NCI-H187 (cell line): ENCODE measurements at places on chromosomes 4 and X.

DNA sequence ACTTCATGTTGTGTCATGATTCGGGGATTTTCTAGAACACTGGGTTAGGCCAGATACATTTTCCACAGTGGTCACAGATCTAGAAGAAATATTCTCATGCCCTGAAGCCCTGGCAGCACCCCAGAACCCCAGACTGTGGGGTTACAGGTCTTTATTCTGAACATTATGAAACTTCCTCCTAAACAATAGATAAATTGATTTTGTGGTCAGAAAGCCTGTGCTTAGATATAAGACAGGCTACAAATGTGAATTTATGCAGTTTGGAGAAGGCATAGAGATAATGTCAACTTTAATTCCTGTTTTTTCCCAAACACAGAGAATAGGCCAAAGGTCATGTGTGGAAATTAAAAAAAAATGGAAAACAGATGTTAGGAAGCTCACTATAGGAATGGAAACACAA lies 492.9 kb downstream of the SPRY1 start:
- no peak for DNase-seq

GRCh38 chr4:16231570-16232245 lies 5.4 kb upstream of the TAPT1 start:
- no peak for DNase-seq

DNA sequence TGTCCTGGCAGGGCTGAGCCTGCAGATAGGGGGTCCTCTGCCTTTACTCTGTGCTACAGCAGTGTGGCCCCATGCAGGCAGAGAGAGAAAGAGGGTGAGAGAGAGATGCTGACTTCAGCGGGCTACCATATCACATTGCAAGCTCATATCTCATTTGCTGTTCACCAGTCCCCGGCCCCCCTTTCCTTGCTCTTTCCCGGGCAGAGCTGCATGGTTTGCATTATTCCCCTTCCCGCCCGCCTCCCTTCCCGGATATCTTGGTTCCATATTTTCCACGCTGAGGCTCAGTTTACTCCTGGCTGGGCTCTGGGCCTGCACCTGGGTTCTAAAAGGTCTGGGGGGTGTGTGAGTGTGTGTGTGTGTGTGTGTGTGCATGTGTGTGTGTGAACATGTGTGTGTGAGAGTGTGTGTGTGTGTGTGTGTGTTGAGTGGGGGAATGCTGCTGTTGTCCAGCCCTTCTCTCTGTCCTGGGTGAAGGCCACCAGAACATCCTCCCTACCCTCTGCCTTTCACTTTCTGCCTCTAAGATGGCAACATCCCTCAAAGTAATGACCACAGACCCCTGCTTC lies 63.5 kb downstream of the PJA1 start:
- DNase-seq: no peak

GRCh38 chr4:129342819-129343408 lies 247.0 kb downstream of the C4orf33 start:
- DNase-seq: no peak

GRCh38 chrX:40201329-40201885 lies 103.6 kb upstream of the BCOR start:
- DNase-seq: no peak

DNA sequence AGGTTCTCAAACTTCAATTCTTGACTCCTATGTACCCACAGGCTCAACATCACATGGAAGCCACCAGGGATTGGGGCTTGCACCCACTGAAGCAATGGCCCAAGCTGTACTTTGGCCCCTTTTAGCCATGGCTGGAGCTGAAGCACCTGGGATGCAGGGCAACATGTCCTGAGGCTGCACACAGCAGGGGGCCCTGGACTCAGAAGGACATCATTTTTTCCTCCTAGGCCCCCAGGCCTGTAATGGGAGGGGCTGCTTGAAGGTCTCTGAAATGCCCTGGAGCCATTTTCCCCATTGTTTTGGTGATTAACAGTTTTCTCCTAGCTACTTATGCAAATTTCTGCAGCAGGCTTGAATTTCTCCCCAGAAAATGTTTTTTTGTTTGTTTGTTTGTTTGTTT lies 465.1 kb upstream of the PCDH10 start:
- no peak for DNase-seq

- DNase-seq: no peak
These were observed 23.0 kb downstream of the GALNT7 start for GRCh38 chr4:173191623-173192041.

DNA sequence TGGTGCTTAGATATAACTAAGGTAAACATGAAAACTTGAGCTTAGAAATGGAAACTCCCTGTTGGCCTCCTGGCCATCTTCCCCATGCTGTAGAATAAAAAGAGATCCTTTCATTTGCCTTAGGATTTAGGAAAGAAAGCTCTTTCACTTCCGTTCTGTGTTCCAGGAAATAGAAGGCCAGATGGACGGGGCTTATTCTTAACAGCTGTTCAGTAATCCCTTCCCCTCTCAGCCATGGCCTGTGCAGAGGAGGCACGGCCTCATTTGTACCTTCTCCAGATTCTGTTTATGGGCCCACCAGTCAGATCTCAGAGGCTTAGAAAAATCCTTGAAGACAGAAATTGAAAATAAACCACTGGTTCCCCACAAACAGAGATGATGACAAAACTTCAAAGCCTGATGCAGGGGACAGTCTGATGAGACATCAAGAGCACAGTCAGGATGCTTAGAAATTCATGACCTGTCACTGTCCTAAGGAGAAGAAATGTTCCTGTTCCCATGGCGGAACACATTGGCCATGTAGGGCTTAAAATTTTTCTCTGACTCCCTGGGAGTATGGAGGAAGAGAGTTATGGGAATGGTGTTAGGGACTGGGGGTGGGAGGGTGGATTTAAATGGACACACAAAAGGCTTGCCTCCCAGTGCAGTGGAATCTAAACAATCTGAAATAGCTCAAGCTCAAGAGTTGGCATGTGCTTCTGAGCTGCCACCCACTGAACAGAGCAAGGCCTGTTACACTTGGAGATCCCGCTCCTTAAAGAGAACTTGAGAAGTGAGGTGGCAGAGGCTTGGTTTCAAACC lies 188.8 kb downstream of the SOWAHB start:
- no peak for DNase-seq

DNA sequence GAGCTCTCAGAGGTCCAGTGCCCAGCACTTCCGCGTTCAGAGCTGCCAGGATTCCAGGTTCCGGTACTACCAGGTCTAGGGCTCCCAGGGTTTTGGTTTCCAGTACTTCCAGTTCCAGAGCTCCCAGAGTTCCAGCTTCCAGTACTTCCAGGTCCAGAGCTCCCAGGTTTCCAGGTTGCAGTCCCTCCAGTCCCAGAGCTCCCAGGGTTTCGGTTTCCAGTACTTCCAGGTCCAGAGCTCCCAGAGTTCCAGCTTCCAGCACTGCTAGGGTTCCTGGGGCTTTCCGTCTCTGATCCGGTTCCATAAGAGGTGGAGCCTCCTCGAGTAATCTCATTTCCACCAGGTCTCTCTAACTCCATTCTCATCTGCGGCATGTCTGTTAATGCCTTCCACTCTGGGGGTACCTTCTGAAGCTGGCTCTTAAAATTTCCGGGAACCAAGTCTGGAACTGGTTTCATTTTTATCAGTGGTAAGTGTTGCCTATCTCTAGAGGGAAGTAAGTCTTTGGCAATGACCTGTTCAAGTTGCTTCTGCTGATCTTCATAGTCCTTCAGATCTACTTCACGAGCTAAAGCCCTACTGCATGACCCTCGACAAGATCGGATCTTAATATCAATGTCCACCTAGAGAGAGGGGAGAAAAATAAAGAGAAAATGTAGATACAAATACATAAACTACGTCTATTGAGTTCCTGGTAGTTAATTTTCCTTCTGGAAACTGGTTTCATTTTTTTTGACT lies 4.1 kb downstream of the FGA start:
- DNase-seq: no peak

DNA sequence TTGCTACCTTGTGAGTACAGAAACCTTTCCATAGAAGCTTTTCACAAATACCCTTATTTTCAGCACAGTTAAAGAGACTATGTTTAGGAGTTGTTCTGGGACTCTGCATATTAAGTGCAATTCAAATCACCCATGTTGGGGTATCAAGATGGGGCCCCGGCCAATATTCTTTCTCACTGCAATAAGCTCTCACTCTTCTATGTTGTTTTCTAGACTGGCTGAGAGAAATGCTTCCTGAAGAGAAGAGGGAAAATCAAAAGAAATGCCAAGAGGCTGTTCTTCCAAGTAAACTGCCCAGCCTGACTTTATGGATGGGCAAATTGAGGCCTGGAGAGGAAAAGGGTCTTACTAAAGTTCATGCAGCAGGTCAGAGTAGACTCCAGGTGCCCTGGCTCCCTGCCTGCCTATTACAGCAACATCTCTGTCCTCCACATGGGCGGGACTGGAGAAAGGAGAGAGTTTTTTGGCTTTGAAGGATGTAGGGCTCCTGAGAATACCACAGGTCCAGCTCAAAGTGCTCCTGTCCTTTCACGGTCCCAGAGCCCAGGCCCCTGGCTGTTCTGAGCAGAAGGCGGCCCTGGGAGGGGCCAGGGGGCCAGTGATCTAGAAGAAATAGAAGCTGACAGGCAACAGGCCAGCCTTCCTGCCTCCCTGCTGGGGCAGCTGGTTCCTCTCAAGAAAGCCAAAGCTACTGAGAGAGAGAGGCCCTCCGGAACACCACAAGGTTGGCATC lies 745 bp upstream of the IQSEC2 start:
- DNase-seq: no peak

DNA sequence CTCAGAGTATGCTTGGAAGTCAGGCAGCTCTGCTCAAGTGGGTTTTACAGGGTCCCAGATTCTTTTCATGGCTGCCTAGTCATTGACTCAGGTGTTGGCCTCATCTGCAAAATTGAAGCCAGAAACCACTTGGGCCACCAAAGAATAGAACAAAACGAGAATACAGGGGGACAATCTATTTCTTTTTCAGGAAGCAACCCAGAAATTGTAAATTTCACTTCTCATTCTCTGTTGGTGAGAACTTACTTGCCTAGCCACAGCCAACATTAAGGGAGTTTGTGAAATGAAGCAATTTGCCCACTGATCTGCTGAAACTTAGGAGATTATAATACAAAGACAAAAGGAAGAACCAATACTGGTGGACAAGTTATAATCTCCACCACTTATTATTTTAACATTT lies 8.6 kb upstream of the TKTL2 start:
- no peak for DNase-seq

DNA sequence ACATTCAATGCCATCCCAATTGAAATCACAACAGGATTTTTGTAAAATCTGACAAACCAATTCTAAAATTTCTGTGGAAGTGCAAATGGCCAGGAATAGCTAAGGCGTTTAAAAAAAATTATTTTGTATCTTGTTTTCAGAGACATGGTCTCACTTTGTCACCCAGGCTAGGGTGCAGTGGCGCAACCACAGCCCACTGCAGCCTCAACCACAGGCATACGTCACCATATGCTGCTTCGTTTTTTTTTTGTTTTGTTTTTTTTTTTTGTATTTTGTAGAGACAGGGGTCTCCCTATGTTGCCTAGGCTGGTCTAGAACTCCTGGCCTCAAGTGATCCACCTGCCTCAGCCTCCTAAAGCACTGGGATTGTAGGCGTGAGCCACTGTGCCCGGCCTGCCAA lies 24.5 kb downstream of the ZNF41 start:
- DNase-seq: no peak

DNA sequence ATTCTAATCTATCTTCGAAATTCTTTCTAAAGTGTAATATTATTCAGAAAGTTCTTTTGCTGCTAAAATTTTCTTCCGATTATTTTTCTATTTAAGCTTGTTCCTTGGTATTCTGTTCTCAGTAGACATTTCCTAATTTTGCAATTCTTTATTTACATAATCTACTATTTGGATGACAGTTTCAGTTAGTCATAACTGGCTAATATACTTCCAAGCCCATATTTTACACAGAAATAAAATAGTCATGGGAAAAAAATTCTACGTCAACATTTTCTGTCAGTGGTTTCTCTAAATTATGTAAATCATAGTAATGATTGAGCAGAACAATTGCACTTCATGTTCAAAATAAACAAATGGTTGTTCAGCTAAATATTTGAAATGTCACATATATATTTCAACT lies 178.0 kb upstream of the ANKRD50 start:
- DNase-seq: no peak

DNA sequence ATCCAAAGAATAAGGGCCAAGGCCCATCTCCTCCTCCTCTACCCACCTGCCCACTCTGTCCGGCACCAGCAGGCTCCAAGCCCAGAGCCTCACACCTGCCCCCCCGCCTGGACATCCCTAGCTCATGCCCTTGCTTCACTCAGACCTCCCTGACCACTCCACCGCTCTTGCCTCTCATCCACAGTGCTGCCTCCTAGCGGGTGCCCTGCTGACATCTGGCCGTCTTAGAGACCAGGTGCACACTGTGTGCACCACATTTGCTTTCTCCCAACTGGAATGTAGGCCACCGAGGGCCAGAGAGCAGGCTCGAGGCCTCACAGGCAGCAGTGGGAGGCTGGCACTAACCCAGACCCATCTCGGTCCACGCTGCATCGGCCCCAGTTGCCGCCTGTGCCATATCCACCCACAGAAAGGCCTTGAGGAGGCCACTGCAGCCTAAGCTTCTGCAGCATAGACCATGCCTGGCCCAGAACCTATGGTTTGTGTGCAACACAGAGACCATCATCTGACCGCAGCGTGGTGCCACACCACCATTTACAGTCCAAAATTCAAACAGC lies 13.5 kb downstream of the LETM1 start:
- DNase-seq: no peak

GRCh38 chr4:16226816-16227461 lies 668 bp upstream of the TAPT1 start:
- peak; percentile 42 for DNase-seq

- no peak for DNase-seq
These were observed 57.2 kb upstream of the FAM9C start for GRCh38 chrX:13101441-13102139.

DNA sequence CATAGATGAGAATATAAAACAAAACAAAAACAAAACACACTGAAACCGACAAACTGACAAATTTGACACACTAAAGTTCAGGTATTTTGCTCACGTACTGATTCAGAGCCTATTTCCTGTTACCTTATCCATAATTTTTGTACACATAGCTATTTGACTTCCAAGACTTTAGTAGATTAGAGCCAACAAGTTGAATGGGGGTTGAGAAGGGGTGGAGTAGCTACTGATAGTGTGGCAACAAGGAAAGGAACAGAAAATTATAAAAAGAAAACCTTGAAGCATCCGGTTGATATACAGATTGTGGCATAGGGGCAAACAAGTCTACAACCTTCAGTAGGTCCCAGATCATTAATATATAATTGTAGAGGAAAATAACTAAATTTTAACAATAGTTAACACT lies 92.3 kb upstream of the RASGEF1B start:
- DNase-seq: no peak

DNA sequence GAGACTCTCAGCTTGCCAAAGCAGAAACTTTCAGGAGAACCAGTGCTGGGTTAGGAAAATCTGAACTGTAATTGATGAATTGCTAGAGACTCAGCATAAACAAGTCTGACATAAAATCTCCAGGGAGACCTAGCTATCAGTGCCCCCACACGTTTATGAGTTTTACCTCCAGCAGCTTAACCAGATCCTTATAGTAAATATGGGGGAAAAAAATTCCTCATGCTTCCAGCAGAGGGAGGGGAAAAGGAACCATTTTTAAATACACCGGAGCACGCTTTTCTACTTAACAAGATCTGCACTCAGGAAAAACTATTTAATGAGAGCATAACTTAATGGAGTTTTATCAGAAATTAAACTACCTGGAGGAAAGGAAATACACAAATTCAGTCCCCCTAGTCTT lies 1040.7 kb upstream of the INTU start:
- no peak for DNase-seq

GRCh38 chr4:83846193-83846830 lies 310.4 kb downstream of the GPAT3 start:
- no peak for DNase-seq

- DNase-seq: no peak
These were observed 18.3 kb upstream of the USP9X start for GRCh38 chrX:41066969-41067368.

- DNase-seq: no peak
These were observed 37.7 kb downstream of the NOP14 start for GRCh38 chr4:2925496-2925895.
